ENCODE measurements at places on chromosomes 4 and X.

DNA sequence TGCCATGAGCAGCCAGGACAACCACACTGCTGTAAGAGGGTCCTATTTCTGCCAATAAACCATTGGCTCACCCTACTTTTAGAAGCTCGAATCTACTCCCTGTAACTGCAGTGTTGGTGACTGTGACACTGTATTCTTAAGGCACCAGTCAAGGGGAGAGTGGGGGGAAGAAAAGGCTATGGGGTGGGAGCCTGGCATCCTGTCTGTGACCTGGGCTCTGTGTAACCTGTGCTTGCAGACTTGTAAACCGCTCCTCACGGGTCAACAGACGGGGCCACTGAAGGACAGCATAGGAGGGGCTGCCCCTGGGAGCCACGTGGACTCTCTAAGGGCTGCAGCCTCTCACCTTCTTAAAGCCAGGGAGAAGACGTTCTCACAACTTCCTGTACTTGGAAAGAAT, 42.2 kb upstream of the ENPP6 start:
- DNase-seq = no peak

DNA sequence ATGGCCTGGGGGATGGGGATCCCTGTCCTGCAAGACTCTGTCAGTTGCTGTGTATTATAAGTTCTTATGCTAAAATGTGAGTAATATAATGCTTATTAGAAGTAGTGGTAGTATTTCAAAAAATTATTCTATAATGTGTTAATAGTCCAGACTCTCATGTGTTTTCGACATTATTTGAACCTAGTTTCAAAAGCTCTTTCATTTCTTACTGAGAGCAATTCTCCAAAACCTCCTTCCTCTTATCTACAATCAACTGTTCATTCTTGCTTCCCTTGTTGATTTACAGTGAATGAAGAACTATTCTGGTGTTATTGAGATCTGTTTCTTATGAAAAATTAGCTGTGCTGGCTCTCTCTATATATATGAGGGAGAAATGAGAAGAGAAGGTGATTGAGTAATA, 32.9 kb upstream of the PTPN13 start:
- DNase-seq = no peak

DNA sequence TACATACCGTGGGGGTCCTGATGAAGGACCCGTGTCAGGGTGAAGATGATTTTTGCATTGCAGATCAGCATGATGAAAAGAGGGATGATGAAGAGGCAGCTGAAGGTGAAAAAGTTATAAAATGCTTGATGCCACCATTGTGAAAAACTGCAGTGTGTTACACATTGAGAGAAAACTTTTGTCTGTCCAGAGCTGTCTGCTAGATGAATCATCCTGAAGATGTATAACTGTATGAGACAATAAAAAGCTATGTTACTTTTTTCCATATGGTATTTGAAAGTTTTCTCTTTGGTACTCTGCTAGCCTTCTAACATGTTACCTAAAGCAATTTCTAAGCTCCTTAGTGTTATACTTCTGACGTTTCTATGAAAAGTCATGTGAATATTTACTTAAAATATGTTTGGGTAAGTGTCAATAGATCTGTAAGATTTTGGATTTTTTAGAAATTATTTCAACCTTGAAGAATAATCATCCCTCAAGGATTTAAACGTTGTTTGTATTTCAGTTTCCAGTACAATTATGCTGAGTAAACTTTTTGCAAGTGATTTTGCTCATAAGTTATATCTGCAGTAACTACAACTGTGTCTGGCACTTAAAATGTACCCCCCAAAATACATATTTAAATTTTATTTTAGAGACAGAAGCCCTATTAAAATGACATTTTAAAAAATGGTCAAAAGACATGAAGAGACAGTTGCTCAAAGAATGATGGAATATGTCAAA, 9.5 kb downstream of the GNRHR start:
- DNase-seq = no peak

DNA sequence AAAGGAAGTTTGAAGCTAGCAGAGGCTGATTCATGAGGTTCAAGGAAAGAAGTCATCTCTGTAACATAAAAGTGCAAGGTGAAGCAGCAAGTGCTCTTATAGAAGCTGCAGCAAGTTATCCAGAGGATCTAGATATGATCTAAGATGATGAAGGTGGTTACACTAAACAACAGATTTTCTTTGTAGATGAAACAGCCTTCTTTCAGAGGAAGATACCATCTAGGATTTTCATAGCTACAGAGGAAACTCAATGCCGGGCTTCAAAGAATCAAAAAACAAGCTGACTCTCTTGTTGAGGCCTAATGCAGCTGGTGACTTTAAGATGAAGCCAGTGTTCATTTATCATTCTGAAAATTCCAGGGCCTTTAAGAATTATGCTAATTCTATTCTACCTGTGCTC, 28.8 kb downstream of the NR0B1 start:
- DNase-seq = no peak

- no peak for DNase-seq
These were observed 32.9 kb upstream of the PDGFC start for GRCh38 chr4:157004279-157005161.

- DNase-seq = no peak
These were observed 39.5 kb downstream of the HADH start for GRCh38 chr4:108029016-108029720.

All from activated CD8-positive, alpha-beta memory T cell treated with anti-CD3 and anti-CD28 coated beads for 1 hour (primary cell).